ENCODE measurements at places on chromosomes 2 and 18. TPM values are rescaled to one million over a fixed set of nuclear protein-coding genes. Genes with fewer than 3 reads are reported as not detected.

Gene PSMA8
- not detected for total RNA-seq

Gene G6PC2
- not detected for total RNA-seq

Gene NAT8
- total RNA-seq = not detected

Gene TLX2
- not detected for total RNA-seq

Gene PDE11A
- 1.7 TPM for total RNA-seq

Gene NOL4
- total RNA-seq = 137 TPM

Gene SH3BP4
- 5.5 TPM for total RNA-seq

Gene MATN3
- 1.1 TPM for total RNA-seq

DNA sequence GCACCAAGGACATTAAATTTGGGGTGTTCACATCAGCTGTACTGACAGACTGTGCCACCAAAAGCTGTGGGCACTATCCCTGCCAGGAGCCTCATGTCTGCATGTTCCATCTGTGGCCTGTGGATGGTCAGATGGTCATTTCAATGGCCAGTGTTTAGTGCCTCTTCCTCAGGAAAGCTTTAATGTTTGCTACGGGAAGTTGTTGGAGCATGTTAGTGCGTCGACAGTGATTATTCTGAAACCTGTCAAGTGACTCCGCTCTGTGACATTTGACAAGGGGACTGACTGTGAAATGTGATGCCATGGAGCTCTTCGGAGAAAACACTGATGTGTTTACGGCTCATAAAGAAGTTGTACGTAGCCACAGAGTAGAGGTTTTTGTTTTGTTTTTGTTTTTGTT, 18.7 kb upstream of the RGPD4 start:
- DNase-seq = no peak

DNA sequence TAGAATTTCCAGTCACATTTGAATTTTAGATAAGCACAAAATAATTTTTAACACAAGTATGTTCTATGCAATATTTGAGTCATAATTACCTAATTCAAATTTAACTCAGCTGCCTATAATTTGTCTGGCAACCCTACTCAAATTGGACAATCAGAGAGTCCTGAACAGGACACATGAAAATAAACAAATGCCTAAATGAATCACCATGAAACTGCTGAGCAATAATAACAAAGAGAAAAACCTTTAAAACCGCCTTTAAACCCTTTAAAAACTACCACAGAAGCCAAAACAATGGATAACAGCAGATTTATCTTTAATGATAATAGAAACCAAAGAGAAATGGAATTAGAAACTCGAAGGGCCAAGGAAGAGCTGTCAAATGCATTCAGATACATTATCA, 39.5 kb downstream of the ARL4C start:
- DNase-seq = no peak

DNA sequence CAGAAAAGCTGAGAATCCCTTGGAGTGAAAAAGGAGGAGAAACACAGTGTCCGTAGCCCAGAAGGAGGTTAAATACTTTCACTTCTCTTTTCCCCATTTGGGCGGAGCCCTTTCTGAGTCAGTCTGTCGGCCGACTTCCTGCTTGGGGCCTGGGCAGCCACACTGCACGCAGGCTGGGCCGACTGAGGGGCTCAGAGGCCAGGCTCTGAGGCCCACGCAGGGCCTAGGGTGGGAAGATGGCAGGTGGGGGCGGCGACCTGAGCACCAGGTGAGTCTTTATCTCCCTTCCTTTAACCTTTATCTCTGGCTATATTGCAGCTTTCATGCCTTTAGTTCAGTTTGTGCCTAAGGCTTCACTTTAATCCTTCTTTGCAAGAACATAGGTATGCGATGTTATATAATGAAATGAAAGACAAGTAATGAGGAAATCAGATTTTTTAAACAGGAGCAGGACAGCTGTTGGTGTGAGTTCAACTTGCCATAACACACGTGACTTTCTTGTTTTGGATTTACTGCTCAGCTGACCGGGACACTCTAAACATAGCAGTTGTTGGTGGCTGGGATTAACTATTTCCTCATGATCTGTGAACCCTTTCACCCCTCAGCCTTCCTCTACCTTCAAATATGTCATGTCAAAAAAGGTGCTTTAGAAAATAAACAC, at the start of gene SP100:
Gene SP100 (plus strand): TSS at position 141 of the 661 bp plus-strand sequence. CDS start 96 bp downstream, at position 237.
- DNase-seq = no peak

DNA sequence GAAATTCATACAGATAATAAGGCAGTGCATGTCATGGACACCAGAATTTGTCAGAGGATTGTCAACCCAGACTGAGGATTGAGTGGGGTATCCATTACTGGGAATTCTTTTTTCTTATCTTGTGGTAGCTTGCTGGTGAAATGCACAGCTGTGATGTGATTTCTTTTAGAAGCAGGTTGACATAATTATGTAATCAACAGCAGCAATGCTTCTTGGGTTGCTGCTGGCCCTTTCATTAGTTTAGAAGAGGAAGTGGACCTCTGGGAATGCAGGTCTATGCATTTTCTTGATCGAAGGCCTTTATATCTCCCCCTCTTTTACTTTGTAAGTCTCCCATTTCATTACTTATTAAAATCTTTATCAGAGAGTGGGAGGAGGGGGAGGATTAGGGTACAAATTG, 319.9 kb downstream of the AGPS start:
- DNase-seq = no peak

- no peak for DNase-seq
Measured at GRCh38 chr2:159526433-159526832, 89.9 kb downstream of the BAZ2B start.

DNA sequence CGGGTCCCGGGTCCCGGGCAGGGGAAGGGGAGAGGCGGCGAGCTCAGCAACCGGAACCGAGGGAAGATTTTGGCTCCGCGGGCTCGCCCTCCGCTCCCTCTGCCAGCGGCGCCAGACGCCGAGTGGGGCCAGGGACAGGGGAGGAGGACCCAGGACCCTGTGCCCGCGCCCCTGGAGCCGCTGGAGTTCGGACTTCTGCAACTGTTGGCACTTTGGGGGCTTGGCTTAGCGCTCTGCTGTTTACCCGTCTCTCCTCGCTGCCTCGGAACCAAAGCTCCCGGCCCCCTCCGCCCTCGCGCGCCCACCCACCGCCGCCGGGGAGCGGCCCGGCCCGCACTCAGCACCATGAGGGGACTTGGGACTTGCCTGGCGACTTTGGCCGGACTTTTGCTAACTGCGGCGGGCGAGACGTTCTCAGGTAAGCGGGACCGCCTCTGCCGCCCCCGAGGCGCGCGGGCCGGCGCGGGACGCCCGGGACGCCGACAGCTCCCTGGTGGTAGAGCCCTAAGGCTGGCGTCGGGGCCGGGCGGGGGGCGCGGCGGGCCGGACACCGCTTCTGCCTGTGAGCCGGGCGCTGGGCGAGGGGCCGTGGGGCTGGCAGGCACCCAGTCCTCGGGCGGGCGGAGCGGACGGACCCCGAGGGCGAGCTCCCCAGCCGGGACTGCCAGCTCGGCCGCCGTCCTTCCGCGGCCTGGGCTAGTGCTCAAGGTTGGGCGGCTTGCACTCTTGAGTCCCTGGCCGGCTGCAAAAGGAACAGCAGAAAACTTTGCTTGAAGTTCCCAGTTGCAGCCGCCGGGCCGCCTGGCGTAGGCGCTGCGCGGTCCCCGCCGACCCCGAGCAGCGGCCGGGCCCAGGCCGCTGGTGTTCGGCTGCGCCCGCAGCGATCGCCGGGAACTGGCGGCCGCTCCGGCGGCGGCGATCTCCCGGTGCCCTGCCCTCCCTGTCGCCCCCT, 634 bp downstream of the PTPRM start:
- no peak for DNase-seq

GRCh38 chr18:80250740-80251364, 3.5 kb upstream of the PARD6G start:
- DNase-seq = no peak

- no peak for DNase-seq
Measured at GRCh38 chr2:62471404-62471803, 34.6 kb downstream of the TMEM17 start.

DNA sequence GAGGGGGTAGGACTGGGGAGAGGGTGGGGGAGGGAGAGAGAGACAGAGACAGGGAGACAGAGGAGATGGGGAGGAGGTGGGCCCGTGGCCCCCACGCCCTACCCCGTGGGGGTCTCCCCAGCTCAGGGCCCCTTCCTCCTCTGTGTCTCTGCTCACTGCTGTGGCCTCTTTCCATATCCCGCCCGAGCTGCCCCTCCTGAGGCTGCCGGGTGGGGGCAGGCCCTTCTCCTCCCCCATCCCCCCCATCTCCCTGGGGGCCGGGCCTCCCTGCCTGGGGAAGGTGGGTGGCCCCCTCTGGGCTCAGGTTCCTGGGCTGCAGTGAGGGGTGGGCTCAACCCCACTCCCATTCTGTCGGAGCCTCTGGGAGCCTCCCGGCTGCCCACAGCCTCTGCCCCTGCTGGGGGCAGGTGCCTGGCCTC, 332 bp upstream of the PDCD1 start:
- DNase-seq = no peak

GRCh38 chr2:32977228-32977758, 30.5 kb downstream of the LTBP1 start:
- no peak for DNase-seq

GRCh38 chr2:122999258-122999657, 1025.8 kb upstream of the CNTNAP5 start:
- no peak for DNase-seq

DNA sequence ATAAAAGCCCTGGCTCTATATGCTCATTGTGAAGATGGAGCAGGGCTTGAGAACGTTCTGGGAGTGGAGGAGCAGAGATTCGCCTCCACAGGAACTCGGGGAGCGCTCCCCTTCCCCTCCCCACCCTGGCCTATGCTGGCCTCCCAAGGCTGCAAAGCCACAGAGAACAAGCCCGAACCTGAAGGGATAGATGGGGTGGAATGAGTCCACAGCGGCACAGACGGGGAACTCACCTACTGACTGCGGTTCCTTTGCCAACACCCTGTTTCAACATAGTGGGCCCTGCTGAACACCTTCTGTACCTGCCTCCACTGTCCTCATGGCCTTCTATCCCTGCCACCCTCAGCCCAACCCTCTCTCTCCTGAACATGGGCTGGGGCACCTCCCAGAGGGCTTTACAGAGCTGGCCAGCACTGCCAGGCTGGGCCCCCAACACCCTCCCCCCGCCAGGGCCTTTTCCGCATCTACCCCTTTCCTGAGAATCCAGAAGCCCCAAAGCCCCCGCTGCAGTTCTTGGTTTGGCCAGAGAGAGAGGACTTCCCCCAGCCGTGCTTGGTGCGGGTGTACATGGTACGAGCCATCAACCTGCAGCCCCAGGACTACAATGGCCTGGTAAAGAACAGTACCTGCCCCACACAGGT, 41.5 kb downstream of the LMAN2L start:
- no peak for DNase-seq

DNA sequence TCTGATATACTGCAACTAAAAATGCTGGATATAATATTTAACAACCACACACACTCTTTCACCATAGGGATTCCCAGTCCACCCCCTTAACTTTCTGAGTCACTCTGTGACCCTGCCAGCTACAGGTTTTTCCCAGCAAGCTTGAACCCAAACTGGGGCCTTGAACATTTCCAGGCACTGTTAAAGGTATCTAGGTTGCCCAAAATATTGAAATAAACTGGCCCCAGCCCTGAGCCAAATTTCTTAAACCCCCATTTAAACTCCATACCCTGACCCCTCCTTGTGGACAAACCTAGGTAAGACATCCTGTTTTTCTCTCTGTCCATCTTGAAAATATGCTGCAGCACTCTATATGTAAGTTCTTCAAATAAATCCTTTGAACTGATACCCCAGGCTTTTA, 19.7 kb upstream of the DCTN1 start:
- DNase-seq = no peak

DNA sequence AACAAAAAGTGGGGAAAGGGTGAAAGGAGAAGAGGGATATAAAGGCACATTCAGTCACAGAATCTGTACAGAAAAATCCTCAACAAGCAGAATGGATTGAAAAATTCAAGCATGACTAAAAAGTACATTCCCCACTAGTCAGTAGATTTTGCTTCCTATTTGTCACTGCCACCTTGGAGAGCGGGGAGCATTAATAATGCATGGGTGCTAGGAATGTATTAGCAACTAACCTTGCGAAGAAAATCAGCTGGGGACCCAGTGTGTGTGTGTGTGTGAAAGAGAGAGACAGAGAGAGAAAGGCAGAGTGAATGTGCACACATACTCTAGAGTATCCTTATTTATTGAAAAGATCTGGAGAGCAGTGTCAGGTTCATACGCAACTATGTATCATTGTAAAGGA, 968.7 kb upstream of the ZEB2 start:
- DNase-seq = no peak

DNA sequence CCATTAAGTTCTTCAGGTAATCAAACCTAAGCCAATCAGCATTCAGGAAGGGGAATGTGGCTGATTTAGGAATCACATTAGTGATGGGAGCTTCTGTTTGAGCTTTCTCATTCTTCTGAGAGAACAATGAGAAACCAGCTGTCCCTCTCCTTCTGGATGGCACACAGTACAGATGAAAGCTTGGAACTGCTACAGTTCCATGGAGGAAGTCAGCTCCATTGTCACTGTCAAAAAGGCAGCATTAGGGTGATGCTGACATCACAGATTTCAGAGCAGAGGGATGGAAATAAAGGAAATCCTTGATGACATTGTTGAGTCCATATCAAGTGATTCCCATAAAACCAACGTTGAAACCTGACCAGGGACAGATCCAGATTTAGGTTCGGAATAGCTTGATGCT, 36.1 kb upstream of the ACYP2 start:
- DNase-seq = no peak

- no peak for DNase-seq
Measured at GRCh38 chr2:289362-290089, 1.6 kb upstream of the ALKAL2 start.
